ENCODE measurements at places on chromosomes 7 and 10.

DNA sequence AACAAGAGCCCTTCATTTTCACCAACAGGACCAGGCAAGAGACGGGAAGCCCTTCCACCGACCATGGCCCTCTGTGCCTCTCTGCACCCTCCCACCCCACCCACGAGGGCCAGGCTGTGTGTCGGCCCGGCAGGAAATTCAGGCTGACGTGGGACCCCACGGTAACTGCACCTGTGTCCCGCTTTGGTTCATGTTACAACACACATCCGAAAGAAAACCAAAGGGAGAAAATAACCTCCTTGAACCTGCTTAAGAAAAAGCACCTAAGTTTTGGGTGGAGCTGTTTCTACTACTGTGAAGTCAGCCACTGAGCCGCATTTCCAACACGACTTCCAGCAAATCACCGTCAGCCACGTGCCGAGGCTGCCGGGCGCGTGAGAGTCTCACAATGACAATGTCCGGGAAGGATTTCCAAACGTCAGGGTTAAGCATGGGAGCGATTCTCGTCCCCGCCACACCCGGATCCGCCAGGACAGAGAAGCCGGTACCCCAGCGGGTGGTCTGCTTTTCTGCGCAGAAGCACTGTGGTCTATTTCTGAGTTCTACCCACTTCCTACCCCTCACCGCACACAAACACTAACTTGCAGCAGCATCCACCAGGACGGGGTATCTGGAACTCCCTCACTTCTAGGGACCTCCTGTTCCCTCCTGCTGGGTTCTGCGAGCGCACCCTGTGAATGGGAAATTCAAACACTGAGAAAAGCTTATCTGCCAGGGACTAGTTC is 36.6 kb downstream of the AMZ1 start:
- DNase-seq = no peak

DNA sequence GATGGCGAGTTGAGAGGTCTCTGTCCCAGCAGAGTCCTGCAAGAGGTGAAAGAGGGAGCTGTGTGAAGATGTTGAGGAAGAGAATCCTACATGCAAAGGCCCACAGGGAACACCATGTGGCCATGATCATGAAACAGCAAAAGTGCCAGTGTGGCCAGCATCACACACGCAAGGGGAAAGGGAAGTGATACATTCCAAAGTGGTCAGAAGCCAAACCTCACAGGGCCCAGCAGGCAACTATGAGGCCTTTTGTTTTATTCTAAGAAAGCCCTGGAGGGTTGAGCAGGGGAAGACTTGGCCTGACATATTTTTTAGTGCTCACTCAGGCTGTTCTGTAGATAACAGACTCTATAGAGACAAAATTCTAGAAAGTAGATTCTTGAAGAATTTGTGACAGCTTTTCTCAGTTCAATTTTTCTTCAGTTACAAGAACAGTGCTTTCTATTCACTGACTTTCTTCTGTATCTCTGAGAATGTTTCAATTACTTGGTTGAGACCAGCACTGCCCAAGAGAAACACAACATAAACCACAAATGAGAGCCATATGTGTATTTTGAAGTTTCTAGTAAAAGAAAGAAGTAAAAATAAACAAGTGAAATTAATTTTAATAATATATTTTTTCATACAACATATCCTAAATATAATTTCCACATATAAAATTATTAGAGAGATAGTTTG is 82.3 kb downstream of the HTR7 start:
- no peak for DNase-seq

GRCh38 chr10:77887631-77888355 is 38.8 kb downstream of the DLG5 start:
- no peak for DNase-seq

- DNase-seq = no peak
Measured at GRCh38 chr10:86953747-86954680, 3.4 kb downstream of the MMRN2 start.

- DNase-seq = no peak
Measured at GRCh38 chr10:116104210-116104932, 168.6 kb downstream of the GFRA1 start.
